ENCODE measurements at places on chromosomes 5 and 9.

DNA sequence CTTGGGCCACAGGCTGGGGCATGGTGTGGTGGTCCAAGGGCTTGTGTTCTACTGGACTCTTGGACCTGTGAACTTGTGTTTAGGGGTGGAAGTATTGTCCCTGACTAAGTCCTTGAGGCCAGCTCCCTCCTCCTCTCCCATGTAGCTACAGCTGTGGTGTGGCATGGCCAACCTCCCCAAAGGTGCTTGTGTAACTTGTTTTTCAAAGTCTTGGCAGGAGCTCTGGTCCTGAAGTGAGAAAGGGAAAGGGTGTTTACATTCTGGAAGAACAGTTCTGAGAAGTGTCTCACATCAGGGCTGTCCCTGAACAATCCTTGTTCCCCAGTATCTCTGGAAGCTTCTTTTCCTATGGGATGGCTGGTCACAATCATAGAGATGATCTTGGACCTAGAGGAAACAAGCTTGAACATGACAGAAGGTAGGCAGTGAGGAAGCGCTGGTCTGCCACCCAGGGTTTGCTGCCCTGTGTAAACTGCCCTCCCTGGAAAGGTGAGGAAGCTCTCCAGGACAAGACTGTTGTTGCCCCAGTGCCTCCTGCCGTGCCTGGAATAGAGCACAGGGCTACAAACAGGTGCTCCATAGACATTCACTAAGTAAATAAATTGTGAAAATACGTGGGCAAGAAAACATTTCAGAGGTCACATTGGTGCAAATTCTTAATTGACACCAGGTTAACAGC lies 64.6 kb upstream of the KLF9 start:
- DNase-seq: no peak

DNA sequence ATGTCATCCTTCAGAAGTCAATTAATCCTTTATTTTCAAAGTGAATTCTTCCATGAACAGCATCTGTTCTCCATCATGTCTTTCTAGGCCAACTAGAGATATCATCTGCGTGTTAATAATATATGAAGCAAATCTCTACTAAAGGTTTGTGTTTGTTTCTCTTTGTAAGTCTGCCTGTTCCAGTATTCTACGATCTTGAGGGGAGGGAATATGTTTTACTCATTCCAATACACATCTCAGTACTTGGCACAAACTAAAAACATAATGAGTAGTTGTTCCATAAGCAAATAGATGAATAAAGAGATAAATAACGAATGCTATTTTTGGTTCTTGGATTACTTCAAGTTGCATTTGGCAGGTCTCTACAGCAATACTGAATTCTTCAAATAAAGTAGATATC lies 470.7 kb upstream of the GRIN3A start:
- no peak for DNase-seq

GRCh38 chr5:40660751-40661150 lies 19.0 kb upstream of the PTGER4 start:
- DNase-seq: no peak

DNA sequence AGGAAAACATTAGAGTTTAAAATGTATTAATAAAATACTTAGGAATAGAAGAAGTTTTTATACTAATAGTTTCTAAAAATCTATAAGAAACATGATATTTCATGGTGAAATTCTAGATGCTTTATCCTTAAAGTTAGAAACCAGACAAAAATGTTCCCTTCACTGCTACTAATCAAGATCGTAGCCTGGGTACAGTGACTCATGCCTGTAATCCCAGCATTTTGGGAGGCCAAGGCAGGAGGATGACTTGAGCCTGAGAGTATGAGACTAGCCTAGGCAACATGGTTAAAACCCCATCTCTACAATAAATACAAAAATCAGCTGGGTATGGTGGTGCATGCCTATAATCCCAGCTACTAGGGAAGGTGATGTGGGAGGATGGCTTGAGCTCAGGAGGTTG lies 30.4 kb upstream of the KLF9 start:
- DNase-seq: no peak

GRCh38 chr5:77452351-77452750 lies 39.8 kb downstream of the WDR41 start:
- DNase-seq: no peak

DNA sequence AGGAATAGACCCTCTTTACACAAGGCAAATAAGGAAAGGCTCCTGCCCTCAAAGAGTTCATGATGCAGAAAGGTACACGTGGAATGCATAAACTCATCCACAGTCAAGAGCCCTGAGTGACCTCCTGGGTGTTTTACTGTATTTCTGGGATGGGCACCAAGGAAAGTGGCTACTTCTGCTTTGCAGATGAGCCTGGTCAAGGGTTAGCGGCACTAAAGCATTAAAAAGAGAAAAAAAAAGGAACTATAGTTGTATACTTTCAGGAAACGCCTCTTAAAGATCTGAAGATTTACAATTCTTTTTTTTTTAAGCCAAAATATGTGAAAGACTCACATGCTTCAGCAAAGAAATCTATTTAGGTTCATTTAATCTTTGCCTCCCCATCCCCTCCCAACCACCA lies 366.2 kb upstream of the PDE4D start:
- no peak for DNase-seq

GRCh38 chr9:77595426-77596095 lies 52.6 kb downstream of the GNA14 start:
- no peak for DNase-seq

DNA sequence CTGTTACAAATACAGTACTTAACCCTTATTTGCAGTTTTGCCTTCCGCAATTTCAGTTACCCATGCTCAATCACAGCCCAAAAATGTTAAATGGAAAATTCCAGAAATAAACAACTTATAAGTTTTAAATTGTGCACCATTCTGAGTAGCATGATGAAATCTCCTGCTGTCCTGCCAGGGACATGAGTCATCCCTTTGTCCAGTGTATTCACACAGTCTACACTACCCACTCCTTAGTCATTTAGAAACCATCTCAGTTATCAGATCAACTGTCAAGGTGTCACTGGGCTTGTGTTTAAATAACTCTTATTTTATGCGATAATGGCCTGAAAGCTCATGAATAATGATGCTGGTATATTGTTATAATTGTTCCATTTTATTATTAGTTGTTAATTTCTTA lies 95.8 kb downstream of the PLCXD3 start:
- DNase-seq: no peak

DNA sequence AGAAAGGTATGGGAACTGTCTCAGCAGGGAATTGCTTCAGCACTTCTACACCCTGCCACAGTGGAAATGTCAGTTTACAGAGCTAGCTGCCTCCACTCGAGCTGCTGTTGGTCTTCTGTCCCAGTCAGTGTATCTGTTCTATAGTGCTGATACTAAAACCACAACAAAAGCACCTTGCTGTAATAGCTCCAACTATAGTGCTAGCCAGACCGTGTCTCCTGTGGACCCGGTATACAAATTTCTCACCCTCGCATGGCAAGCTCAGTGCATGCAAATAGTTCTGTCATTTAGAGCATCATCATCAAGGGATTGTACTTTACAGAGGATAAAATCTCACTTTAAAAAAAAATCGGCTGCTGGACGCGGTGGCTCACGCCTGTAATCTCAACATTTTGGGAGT lies 51.5 kb upstream of the IQGAP2 start:
- peak; percentile 32 for DNase-seq
